HL-60 (cell line): ENCODE measurements at places on chromosomes 1 and 21.
A peak's percentile ranks its signal among the peaks of the same experiment; 100 is the strongest.

DNA sequence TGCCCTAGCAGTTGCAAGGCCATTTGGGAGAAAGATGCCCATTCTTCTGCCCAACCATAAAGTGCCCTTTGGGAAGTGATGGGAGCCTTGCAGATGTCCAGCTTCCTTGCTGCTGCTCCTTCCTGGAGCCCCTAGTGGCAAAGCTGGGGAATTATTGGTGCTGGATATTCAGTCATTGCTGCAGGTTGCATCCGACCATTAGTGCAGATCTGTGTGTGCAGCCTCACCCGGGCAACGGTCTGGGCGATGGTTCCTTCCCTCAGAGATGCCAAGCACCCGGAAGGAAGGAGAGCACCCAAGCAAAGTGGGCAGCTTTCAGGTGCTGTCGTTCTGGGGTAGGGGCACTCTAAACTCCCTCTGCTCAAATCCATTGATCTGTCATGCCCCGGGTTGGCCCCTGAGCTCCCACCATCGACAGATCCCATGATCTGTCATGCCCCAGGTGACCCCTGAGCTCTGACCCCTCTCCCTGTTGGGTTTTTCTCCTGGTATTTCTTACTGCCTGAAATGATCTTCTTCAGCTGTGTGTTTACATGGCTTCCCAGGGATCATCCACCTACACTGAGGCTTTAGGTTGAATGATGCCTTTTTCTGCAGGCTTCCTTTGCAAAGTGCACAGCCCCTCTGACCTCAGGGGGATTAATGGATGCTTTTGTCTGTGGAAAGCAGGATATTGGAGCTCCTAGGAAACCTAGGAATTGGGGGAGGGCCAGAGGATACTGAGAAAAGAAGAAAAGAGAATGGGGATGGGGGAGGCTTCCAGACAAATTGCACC, 467.5 kb downstream of the PTPRU start:
- no peak for DNase-seq

DNA sequence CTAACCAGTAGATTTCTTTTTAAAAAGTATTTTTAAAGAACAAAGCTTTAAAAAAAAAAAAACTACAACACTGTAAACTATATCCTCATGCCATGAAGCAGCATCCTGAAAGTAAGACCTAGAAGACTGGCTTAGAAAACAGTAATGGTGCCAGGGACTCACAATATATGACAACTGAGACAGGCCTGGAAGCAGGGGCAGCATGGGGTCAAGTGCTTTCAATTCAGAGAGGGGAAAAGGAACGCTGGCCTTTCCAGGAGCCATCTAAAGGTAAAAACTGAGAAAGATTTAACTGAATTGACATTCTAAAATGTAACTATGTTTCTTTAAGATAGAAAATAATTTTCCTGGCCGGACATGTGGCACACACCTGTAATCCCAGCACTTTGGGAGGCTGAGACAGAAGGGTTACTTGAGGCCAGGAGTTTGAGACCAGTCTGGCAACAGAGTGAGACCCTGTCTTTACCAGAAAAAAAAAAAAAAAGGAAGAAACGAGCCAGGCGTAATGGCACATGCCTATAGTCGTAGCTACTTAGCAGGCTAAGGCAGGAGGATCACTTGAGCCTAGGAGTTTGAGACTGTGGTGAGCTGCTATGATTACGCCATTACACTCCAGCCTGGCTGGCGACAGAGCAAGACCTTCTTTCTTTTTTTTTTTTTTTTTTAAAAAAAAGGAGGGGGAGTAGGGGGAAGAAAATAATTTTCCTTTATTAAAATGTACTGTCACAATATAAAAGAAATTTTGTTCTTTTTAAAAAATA, 54.1 kb downstream of the SLC35D1 start:
- peak; percentile 85 for DNase-seq

- no peak for DNase-seq
Measured at GRCh38 chr1:47229886-47230691, 1.9 kb downstream of the TAL1 start.

DNA sequence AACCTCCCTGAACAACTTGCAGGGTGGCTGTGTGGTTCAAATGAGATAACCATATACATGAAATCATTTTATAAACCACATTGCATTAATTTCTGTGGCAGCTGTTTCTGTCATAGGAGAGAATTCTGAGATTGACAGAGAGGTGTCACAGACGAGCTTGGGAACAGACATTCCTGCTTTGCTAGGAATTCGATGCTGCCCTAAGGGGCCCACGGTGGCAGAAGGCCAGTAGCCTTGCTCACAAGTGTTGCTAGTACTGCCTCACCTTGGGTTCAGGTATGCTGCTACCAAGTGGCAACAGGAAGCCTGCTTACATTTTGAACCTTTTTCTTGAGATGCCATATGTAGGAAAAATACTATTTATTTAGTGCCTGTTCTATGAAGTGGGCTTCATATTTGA, 13.4 kb downstream of the KCNA10 start:
- no peak for DNase-seq

- DNase-seq = no peak
Measured at GRCh38 chr1:56135069-56135863, 444.1 kb downstream of the PLPP3 start.

DNA sequence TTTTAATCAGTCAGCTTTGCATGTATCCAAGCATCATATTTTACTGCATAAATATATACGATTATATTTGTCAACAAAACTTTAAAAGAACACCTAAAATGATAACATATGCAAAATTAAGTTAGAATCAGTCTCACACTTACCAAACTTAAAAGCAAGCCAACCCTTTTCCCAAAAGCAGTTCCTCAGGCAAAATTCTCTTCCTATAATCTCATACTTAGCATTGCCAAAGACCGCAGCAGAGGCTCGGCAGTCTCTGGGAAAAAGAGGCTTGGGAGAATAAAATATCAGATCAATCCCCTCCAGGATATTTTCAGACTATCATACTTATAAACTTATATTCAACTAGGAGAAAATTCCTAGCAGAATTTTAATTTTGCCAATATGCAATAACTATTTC, 93.2 kb upstream of the RGS18 start:
- DNase-seq = no peak

DNA sequence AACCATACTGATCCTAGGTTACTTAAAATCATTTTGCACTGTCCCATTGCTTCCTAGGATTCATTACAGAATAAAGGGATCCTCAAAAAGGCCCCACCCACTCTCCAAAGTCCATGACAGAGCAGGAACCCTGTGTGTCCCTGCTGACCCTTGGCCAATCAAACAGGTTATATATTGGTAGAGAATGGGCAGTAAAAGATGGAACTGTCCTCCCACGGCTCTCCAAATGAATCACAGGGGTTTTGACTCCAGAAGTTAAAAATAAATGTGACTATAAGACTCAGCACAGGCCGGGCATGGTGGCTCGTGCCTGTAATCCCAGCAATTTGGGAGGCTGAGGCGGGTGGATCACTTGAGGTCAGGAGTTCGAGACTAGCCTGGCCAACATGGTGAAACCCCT, 65.5 kb downstream of the ACOT7 start:
- DNase-seq = no peak

GRCh38 chr1:8170059-8170835, 144.1 kb upstream of the ERRFI1 start:
- DNase-seq = no peak

DNA sequence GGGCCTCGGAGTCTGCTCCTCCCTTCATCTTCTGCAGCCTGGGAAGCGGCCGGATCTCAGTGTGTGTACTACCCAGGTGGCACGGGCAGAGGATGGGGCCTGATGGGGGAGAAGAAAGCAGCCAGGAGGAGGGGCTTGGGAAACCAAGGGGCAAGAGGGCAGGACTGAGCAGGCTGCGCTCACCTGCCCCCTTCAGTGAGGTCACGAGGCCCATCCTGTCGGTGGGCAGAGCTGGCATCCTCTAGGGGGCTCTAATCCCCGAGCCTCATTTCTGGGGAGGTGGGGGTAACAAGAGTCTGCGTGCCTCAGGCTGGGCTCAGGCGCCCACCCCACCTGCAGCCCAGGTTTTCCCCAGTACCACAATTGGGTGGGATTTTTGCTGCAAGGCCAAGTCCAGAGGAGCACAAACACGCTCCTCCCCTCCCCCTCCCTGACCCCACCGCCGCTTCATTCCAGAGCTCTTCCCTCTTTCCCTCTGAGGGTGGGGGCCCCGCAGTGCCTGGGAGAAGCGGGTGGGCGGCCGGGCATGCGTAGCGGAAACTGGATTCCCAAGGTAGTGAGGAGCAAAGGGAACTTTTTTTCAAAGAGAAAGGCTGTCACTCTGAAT, 1.8 kb upstream of the WNT3A start:
- no peak for DNase-seq

DNA sequence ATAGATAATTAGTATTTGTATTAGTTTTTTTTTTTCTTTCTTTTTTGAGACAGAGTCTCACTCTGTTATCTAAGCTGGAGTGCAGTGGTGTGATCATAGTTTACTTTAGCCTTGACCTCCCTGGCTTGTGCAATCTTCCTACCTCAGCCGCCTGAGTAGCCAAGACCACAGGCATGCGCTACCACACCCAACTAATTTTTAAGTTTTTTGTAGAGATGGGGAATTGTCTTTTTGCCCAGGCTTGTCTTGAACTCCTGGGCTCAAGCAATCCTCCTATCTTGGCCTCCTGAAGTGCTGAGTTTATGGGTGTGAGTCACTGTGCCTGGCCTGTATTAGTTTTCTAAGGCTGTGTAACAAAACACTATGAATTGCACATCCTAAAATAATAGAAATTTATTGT, 58.3 kb downstream of the MSH4 start:
- no peak for DNase-seq

DNA sequence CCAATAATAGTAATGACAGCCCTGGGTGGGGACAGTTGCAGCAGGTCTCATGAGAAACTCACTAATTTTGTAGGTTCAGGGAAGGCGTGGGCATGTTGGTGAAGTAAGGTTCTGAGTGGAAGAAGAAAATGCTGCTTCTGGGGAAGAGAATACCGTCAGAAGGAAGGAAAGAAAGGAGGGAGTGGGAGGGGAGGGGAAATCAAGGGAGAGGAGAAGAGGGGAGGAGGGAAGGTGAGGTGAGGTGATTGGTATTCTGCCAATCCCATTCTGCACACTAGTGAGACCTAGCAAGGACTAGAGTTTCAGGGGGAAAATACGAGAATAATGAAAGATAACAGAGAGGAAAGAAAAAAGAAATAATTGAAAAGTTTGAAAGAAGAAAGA, 32.4 kb upstream of the MGST3 start:
- DNase-seq = no peak

- DNase-seq = no peak
Measured at GRCh38 chr1:107678993-107679392, 286.0 kb downstream of the VAV3 start.

GRCh38 chr21:27673581-27673980, 706.7 kb upstream of the ADAMTS5 start:
- DNase-seq = no peak

- no peak for DNase-seq
Measured at GRCh38 chr1:211472724-211473123, 19.2 kb downstream of the RD3 start.

DNA sequence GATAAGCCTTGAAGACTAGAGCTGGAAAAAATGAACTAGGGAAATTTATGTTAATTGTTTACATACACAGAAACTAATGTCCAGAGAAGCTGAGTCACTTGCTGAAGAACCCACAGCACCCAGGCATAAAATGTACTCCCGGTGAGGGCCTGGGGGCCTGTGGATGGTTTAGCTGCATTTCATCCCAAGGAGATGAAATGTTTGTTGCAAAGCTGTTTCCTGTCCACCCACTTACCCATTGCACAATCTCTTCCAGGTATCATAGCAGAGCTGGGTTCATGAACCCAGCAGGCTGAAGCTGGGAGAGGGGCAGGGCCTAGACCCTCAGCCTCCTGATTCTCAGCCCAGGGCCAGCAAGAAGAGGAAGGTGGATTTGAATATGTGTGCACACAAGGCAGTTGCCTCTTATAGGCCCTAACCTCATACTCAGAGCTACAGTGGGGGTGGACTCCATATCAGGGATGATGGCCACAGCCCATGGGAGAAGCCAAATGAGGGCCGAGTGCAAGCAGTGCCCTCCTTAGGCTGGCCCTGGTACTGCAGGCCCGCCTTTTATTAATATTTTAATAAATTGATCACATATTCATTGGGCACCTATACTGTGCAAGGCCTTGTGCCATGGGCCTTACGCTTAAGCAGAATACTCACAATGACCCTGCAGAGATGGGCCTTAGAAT, 110.8 kb downstream of the LACTBL1 start:
- no peak for DNase-seq

DNA sequence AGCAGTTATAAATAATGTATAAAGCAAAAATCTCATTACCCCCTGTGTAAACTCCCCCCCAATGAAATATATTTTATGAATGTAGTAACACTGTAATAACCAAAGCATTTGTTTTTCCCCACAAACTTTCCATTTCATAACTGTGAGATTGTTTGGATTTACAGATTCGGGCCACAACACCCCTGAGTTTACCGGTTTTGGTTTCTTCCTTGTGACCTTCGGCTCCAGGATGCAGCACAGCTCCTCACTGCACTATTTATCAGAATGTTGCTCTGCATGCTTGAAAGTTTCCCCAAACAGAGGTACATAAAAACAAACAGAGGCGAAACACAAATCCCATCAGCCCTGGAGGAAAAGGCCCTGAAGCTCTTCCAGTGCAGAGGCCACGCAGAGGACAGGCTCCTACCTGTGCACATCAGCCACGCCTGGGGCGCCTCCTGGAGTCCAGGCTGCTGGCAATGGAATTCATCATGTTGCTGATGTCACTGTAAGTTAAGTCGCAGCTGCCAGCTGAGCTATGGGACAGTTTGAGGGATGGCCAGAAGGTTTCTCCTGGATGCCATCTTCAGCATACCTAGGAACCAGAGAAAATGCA, 122.0 kb downstream of the LMO4 start:
- no peak for DNase-seq
